NCI-H1930 (cell line): ENCODE measurements at places on chromosomes 6 and 20.
A peak's percentile ranks its signal among the peaks of the same experiment; 100 is the strongest.

DNA sequence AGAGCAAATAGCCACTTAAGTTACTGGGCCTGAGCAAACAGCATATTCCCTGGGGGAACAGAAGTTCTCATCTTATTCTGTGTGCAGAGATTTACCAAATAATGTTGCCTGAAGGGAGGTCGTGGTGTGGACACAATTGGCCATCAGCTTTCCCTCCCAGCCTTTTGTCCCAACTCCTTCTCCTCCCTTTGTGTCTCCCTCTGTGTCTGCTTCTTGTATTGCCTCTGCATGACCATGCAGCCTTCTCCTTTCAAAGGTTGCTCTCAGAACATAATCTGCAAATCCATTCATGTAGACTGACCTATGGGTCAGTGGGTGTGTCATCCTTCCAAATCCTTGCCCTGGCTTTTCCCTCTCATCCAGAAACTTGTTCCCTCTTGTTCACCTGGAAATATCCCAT is 150.3 kb upstream of the INSM1 start:
- no peak for DNase-seq

GRCh38 chr6:169156108-169156792 is 97.4 kb downstream of the THBS2 start:
- DNase-seq: no peak

- DNase-seq: no peak
Observed at GRCh38 chr6:1572892-1573291, 36.8 kb upstream of the FOXC1 start.

- DNase-seq: no peak
Observed at GRCh38 chr6:159400826-159401225, 231.6 kb downstream of the FNDC1 start.

- DNase-seq: no peak
Observed at GRCh38 chr6:87785229-87785862, 83.3 kb upstream of the AKIRIN2 start.

- DNase-seq: no peak
Observed at GRCh38 chr20:61052195-61052750, 199.8 kb upstream of the CDH4 start.

- DNase-seq: no peak
Observed at GRCh38 chr6:134549854-134550253, 231.9 kb upstream of the SGK1 start.

GRCh38 chr6:68087399-68088133 is 547.5 kb upstream of the ADGRB3 start:
- DNase-seq: no peak

DNA sequence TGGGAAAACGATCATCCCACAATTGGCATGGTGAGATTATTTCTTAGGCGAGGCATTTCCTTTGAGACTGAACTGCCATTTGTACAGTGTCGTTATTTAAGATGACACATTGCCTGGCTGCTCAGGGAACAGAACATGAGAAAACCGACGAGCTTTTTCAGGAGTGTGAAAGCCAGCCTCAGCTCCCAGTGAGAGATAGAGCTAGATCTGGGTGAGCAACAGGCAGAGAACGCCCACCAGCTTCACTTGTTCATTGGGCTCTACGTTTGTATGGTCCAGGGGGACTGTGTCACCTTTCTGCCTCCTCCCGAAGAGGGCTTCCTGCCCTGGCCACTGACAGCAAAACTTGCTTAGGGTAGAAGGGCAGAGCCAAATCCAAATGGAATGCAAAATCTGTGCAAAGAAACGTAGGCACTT is 378.1 kb downstream of the RNGTT start:
- no peak for DNase-seq

DNA sequence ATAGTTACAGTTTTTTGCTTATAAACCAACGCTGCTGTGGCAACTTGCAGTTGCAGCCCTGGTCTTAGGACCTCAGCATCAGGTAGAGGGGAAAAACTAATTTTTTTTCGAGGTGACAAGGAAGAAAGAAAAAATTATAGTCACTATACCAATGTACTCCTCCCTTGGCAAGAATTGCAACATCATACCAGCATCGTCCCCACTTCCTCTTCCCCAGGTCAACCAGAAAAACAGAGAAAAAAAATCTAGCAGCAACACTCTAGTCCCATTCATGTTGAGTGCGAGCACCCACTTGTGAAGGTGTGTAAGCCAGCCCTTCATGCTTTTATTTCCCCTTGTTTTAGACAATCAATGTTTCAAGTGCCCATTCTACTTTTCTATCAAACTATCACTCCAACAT is 13.1 kb upstream of the DCBLD1 start:
- DNase-seq: no peak

- DNase-seq: no peak
Observed at GRCh38 chr6:14765721-14766390, 480.0 kb upstream of the JARID2 start.

DNA sequence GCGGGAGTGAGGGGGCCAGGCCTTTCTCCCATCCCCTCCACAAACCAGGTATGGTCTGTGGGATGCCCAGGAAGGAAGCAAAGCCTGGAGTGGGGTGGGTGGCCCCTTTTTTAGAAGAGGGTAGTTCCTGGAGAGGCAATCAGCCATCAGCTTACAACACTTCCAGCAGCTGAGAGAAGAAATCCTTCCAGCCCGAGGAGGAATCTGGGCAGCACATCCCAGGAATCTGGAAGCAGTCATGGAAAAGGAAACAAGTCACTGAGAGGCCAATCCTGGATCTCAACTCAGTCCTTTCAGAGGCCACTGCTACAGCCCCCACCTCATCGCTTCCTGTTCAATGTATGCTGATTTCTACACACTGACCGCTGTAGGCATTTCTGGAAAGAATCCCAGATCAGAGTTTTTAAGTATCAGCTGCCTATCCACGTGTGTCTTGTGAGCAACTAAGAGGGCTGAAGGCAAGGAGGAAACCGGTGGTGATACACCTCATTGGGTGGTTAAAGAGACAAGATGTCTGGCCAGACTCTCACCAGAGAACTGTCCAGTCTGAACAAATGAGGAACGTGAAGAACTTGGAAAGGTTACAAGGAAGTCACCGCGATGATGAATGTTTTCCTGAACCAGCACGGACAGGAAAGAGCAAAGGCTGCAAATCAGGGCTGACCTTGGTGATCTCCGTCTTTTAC is 92.9 kb upstream of the SHLD1 start:
- no peak for DNase-seq

GRCh38 chr6:56725254-56725653 is 82.6 kb upstream of the DST start:
- DNase-seq: no peak

- DNase-seq: peak; percentile 78
Observed at GRCh38 chr20:25859649-25860530, 163.2 kb upstream of the ZNF337 start.

GRCh38 chr20:1898482-1899240 is 3.5 kb downstream of the SIRPA start:
- no peak for DNase-seq

DNA sequence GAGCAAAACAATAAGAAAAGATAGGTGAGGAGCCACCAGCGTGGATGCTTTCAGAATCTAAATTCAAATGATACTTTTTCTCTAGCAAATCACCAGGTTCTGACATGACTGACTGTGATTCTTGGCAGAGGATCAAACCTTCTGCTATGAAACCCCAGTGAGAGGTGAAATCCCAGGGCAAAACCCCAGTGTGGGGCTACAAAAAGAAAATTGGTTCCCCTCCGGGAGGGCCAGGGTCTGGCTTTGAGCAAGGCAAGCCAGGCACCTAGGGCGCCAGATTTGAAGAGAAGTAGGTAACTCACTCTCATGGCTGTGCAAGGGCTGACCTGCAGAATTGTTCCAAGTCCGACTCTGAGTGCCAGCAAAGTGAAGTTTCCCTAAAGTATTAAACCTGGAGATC is 20.2 kb upstream of the RALGAPA2 start:
- DNase-seq: no peak

DNA sequence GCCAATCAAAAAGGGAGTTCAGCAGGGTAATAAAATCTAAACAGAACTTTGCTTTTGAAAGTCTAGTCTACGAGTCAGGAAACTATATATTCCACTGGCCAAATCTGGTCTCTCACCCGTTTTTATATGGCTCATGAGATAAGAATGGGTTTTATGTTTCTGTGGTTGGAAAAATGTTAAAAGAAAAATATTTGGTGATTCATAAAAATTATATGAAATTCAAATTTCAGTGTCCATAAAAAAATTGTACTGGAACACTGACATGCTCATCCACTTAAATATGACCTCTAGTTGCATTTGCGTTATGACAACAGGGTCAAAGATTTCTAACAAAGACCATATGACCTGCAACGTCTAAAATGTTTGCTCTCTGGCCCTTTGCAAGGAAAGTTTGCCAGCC is 22.3 kb upstream of the LAMP5 start:
- no peak for DNase-seq

GRCh38 chr6:44789806-44790205 is 402.3 kb downstream of the CDC5L start:
- DNase-seq: no peak

- no peak for DNase-seq
Observed at GRCh38 chr20:24485981-24486380, 16.6 kb downstream of the SYNDIG1 start.

DNA sequence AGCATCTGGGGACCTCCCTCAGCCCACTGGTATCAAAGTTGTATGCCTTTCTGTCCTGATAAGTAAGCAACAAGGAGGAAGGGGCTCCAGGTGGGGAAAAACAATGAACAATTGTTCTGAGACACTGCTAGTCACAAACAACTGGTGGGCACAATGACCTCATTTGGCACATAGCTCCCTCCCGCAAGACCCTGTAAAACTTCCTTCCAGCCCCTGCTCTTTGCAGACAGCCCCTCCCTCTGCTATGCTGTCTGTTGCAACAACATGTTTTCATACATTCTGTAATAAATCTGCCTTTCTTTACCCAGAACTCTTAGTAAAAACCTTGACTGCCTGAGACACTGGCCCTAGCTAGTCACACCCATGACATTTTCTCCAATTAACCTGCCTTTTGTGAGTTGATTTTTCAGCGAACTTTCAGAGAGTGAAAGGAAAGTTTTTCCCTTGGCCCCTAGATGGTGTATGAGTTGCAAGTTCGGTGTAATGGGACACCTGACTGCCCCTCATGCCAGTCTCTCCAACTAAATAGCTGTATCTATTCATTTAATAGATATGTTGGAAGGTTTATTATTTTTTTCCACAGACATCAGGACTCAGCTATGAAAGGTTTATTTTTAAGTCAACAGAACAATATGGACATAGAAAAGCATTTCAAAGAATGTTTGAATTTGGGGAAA is 142.3 kb upstream of the SLC22A16 start:
- no peak for DNase-seq

DNA sequence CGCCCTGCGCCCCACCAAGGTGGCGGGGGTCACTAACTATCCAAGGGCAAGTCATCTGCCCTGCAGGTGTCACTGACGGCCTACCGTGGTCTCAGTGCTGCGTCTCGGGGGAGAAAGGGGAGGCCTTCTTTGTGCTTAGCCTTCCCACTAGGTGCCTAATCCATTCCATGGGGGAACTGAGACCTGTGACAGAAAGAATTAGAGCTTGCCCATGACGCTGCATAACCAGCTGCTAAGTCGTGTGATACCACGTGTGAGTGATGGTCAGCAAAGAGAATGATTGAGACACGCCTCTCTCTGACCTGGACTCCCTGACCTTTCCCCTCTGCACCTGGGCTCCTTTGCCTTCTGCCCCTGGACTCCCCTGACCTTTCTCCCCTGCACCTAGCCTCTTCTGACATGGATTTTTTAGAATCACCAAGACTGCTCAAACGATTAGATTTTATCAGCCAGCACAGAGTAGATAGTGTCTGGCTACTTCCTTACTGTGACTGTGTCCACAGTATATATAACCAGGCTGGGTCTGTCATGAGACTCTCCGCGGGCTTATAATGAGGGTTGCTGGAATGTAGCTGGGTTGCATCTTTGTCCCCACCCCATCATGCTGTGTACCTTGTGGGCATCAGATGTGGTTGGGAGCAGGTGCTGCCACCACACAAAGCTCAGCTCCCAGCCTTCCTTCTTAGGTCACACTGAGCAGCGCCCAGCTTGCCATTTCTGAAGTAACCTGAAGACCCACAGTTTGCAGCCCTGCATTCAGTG is 140.6 kb downstream of the TMEM242 start:
- DNase-seq: no peak

DNA sequence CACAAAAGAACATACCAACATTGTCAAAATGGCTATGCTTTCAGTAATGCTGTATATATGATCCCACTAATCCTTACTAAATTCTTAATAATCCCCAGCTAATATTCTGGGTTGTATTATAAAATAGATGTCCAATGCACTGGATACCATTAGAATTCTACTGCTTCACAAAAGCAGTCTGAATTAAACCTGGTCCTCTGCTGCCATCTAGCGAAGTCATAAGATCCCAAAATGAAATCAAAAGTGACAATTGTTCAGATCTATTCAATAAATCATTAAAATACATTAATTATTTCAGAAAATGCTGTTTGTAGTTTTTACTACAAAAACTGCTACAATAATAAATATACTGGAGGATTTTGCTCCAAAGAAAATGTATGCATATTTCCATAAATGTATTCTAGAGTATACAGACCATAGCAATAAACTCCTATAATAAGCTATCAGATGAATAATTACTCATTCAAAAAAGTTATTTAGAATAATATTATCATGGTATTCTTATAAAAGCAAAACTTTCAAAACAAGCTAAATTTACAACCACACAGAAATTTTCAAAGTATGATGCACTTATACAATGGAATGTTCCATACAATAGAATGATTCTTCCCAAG is 92.6 kb downstream of the RNGTT start:
- DNase-seq: peak; percentile 8

- DNase-seq: no peak
Observed at GRCh38 chr20:2875690-2876203, 2.5 kb downstream of the PTPRA start.

DNA sequence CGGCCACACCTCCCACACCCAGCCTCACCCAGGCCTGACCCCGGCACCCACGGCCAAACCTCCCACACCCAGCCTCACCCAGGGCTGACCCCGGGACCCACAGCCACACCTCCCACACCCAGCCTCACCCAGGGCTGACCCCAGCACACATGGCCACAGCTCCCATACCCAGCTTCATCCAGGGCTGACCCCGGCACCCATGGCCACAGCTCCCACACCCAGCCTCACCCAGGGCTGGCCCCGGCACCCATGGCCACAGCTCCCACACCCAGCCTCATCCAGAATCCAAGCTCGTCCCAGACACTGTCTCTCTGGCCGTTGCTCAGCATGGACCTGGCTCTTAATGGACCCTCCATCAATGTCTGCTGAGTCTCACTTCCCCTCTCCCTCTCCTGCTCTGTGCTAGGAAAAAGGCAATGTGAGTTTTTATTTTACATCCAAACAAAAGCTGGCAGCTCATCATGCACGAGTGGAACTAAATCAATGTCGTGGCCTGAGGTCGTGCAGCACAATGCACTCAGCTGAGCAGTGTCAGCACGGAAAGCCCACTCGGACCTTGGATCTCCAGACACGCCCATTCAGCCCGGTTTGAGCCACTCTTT is 36.1 kb downstream of the NINL start:
- no peak for DNase-seq
